ENCODE measurements at places on chromosomes 5 and 9.

GRCh38 chr9:114281473-114282103 lies 41.3 kb upstream of the ORM1 start:
- no peak for DNase-seq

GRCh38 chr5:132639706-132640130 lies 18.3 kb upstream of the IL13 start:
- no peak for DNase-seq

DNA sequence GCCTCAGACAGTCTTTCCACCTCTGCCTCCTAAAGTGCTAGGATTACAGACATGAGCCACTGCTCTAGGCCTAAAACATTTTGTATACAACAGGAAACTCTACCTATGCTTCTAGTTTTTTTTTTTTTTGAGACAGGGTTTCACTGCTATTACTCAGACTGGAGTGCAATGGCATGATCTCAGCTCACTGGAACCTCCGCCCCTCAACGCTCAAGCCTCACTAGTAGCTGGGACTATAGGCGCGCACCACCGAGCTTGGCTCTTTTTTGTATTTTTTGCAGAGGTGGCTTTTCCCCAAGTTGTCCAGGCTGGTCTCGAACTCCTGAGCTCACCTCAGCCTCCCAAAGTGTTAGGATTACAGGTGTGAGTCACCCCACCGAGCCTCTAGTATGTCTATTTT lies 5.4 kb downstream of the HSPA9 start:
- no peak for DNase-seq

DNA sequence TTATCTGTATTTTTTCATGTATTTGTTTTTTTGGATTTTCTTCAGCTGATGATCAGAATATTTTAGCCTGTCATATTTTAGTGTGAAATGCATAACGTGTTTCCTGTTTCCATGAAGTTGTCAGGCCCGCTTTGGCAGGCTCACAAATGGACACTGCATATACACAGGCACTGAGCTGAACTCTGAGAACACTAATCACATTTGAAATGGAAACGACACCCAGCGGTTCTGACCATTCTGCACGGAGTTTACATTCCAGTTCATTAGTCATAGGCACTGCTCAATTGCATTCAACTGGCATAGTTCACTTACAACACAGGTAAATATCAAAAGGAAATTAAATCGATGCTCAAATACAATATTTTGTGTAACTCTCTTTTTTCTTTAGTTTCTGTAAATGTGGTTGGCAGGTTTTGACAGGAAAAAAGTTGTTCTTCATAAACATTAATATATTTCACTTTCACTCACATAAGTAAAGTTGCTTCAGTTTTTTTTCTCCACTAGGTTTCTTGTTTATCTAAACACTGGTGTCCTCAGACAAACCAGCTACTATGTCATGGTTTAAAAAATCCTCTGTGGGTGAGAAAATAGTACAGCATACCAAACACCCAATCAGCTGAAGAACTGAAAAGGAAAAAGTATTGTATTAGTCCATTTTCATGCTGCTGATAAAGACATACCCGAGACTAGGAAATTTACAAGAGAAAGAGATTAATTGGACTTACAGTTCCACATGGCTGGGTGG lies 559.0 kb upstream of the DAP start:
- peak; percentile 28 for DNase-seq

DNA sequence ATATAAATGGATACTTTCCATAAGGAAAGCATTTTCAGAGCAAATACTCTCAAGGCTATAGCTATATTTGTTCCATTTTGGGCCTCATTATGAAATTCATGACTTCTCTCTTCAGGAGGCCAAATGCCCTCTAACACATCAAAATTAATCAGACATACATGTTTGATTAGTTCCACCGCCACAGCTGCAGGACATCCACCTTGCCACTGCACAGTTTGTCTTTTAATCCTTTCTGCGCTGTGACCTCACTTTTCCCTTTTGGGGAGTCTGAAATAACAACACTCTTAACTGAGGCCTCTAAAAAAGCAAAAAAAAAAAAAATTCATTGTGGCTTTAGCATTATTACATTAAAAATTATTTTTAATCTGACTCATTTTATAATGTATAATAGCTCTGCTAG lies 279.1 kb upstream of the CDH12 start:
- no peak for DNase-seq

All from HTR-8/SVneo (cell line).